ENCODE measurements at places on chromosomes 3 and 15.

- no peak for DNase-seq
These were observed 152.4 kb upstream of the MRPL3 start for GRCh38 chr3:131655070-131655690.

DNA sequence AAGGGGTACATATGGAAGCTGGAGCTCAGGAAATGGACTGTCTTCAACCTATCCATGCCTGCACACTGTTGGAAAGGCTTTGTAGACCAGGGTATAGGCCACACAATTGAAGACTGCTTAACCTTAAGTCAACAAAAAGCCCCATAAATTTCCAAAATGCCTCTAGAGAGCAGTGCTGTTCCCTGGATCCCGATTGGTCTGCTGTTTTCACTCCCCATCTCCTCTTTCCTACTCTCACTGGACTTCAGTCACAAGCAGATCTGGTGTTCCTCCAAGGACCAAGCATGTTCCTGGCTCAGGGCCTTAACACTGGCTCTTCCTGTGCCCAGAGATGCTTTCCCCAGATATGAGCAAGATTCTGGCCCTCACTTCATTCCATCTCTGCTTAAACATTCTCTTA lies 22.8 kb upstream of the LRRC34 start:
- no peak for DNase-seq

DNA sequence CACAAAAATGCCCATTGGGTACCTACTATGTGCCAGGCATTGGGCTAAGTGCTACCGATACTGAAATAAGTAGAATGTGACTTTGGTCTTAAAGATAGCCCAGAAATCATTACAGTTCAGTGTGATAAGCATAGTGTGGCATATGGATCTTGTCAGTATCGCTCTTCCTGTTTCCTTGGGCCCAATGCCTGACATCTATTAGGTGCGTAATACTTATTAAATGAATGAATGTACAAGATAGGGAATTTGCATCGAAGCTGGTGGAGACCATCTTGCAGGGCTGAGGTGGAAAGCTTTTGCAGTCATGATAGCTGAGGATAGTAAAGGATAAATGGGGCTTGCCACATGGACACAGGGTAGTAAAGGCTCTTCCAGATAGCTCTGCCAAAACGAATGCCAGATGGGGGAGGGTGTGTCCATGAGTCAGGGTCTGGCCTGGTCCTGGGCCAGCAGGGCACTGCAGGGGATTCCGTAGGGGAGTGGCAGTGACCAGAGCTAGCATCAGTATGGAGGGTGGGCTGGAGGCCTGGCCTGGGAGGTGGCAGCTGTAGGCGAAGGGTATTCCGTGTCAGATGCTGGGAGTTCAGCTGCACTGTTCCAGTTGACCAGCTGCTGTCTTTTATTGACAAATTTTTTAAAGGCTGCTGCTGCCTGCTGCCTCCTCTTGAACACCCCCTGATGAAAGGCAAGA lies 23.5 kb downstream of the TSEN2 start:
- no peak for DNase-seq

DNA sequence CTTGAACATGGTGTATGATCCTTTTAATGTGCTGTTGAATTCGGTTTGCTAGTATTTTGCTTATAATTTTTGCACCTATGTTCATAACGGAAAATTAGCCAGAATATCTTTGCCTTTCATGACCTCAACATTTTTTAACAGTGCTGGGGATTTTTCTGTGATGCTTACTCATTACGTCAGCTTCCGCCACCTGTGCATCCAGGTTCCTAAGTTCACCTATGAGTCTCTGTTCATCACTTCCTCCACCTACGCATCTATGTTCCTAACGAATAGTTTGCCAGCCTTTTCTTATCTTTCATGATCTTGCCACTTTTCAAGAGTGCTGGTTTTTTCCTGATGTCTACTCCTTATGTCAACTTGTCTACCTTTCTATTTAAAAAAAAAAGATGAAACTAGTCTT lies 16.5 kb downstream of the AADACL2 start:
- DNase-seq: no peak

GRCh38 chr3:53109891-53110771 lies 20.1 kb downstream of the RFT1 start:
- peak; percentile 92 for DNase-seq

DNA sequence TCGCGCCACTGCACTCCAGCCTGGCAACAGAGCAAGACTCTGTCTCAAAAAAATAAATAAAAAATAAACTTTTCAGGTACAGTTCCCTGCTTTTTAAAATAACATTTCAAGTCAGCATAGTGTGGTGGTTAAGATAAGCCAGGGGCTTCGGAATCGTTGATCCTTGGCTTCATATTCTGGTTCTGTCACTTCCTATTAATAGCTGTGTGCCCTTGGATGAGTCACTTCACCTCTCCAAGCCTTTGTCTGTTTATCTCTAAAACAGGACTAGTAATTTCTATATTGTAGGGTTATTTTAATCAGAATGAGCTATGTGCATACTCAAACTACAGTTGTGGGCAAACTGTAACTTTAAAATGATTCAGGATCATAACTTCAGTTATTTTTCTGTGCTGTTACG lies 53.8 kb upstream of the SENP5 start:
- DNase-seq: no peak

GRCh38 chr3:66442254-66443117 lies 58.3 kb downstream of the LRIG1 start:
- no peak for DNase-seq

GRCh38 chr3:29494305-29495036 lies 213.6 kb downstream of the RBMS3 start:
- DNase-seq: no peak

- DNase-seq: no peak
These were observed 3.0 kb downstream of the KBTBD13 start for GRCh38 chr15:65079580-65079979.

- DNase-seq: peak; percentile 88
These were observed 18.3 kb upstream of the NTRK3 start for GRCh38 chr15:88274553-88275460.

DNA sequence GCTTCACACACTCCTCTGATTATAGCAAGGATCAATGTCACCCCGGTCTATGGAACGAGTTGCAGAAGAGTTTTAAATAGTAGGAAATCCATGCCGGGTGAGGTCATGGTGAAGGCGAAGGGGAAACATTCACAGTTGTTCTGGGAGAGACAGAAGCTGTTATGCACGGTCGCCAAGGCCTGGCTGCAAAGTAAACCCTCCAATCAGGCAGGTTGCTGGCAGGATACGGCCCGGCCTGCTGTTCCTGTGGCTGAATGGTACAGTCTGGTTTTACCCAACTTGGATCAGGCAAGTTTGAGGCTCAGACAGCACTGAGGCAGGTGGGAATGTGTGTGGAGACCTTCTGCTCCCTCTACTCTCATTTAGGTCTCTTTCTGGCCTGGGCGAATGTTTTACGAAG lies 45.3 kb upstream of the ATP2B2 start:
- no peak for DNase-seq

DNA sequence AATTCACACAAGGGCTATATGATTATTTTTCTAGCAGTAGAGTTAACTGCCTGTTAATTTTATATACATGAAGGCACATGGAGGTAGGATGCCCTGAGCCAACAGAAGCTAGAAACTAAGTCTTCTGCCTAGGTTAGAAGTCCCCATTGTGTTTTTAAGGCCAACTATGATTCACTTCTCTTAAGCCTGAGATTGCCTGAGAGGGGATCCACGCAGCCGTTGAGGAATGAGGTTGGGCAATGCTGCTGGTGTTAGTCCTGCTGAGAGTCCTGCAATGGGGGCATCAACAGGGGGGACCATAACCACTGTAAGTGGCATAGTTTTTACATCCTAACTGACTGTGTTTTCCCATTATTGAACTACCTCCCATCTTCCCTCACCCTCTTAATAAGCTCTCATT lies 60.1 kb upstream of the PFN2 start:
- DNase-seq: no peak

GRCh38 chr15:99085413-99086326 lies 19.2 kb upstream of the SYNM start:
- DNase-seq: no peak

DNA sequence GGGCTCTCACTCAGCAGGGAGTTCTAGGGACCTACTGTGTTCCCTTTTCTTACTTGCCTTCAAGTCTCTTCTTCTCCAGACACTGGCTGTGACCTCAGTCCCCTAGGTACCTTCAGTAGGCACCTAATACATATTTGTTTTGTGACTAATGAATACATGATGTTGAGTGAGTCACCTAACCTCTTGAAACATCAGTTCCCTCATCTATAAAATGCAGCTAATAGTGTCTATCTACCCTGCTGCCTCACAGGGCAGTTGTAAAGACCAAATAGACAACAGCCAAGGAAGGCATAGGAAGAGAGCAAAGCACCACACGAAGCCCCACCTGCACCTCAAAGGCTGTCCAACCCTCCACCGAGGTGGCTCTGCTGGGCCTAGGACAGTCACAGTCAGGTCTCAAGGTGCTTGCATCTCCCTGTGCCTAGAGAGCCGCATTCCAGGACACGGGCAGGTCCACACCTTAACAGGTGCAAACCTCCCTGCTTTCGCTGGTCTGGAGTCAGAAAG lies 29.1 kb downstream of the DAPK2 start:
- no peak for DNase-seq

GRCh38 chr3:42288385-42288784 lies 22.4 kb upstream of the CCK start:
- DNase-seq: no peak

- no peak for DNase-seq
These were observed 160.1 kb upstream of the PLAAT1 start for GRCh38 chr3:193080821-193081365.

DNA sequence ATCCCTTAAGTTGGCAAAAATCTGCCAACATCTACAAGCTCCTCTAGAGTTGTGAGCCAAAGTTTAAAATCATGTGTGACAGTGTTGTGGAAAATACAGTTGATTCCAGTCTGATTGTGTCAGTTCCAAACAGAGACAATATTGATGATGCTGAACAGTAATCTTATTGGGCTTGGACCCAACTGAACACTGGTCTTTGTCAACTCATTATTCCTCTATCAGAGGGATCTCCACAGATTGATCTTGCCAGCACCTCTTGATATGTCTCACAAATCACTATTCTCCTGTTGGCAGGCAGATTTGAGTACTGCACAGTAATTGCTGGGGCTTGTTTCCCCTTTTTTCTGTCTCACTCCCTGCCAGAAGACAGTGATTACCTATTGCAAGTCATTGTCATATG lies 326.6 kb upstream of the DPH6 start:
- no peak for DNase-seq
